ENCODE measurements at places on chromosomes 2 and 18.

- peak; percentile 27 for DNase-seq
Measured at GRCh38 chr2:3536682-3537632, 17.6 kb upstream of the ADI1 start.

- no peak for DNase-seq
Measured at GRCh38 chr2:175404839-175405238, 223.3 kb upstream of the ATP5MC3 start.

DNA sequence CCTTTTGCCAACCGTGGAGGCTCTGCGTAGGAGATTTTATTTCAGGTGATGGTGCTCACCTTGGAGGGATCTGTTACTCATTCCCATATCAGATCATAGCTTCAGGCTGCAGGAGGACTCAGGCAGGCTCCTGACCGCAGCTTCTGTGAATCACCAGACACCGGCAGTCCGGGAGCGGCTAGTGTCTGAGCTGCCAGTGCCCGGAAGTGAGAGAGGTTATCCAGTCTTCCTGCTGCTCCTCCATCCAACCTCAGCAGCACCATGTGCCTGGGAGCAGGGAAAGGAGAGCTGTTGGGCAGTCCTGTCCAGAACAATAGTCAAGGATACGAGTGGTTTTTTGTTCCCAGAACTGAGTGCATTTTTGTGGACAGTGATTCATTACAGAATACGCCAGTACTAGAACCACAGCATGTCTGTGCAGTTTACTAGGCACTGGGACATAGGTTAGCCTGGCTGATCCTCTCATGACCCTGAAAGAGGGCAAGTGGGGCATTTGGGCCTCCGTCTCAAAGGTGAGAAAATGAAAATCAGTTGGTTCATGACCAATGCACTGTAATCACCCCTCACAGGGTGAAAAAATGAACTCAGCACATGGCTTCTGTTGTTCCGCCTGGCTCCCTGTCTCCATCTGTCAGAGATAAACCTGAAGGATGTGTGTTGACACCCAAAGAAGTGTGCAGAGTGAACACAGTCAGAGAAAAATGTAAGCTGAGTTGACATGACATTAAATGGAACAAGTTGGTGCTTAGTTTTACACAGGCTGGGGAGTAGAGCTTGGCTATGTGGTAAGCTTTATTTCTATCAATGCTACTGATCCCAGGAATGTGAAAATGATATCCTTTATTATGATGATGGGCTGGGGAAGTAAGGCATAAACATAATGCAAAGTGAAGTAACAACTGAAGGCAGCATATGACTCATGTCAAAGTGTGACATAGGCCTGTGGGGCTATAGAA, 12.2 kb downstream of the FHOD3 start:
- DNase-seq = no peak

GRCh38 chr2:189439342-189439741, 1.9 kb upstream of the WDR75 start:
- no peak for DNase-seq
